NCI-H446 treated with DMSO at 0.1 percent for 48 hours (cell line): ENCODE measurements at places on chromosomes 4 and X.

DNA sequence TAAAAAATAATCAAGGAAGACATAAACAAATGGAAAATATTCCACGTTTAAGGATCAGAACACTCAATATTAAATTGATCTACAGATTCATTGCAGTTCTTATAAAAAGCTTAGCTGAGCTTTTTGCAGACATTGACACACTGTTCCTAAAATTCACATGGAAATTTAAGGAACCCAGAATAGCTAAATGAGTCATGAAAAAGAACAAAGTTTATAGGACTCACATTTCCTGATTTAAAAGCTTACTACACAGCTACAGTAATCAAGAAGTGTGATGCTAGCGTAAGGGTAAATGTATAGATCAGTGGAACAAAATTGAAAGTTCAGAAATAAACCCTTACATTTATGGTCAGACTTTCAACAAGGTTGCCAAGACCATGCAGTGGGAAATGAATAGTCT, 33.1 kb downstream of the NSUN7 start:
- no peak for DNase-seq

- no peak for DNase-seq
Observed at GRCh38 chr4:38965866-38966265, 66.3 kb downstream of the TMEM156 start.

DNA sequence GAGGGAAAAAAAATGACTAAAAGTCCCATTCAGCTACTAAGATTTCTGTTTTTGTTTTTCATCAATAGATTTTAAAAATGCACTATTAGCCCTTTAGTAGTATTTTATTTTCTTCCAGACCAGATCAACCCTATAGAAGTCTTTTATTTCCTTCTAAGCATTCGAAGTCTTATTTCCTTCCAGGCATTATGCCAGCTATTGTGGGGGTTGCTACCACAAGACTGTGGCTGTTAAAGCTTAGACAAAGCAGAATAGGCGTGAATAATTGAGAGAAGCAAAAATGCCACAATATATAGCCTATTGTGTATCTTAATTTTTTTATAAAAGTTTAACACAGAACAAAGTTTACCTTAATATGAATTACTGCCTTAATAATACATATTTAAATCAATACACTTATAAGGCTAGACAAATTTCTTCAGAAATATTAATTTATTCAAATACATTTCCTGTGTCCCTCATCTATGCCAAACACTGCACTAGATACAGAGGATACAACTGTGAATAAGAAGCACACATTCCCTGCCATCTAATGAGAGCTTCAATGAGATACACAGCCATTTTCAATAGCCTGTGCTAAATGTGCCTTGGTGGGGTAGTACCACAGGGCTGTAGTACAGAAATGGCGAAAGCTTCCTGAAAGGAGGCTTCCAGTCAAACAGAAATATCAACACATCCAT, 33.1 kb downstream of the SLC10A7 start:
- DNase-seq, result no peak

DNA sequence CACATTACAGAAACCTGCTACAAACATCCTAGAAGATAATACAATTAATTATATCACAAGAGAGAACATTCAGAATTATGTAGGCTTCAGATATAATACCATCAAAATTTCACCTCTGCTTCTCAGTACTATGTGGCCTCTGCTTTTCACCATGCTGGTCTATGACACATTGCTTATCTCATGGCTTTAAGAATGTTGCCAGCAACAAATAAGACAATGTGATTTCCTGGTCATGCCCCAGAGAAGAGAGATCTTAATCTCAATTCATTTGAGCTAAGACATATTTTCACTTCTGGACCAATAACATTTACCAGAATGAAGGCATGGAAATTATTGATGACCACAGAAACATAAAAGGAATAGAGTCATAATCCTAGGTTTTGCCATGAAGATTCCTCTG, 1233.4 kb upstream of the ADGRL3 start:
- no peak for DNase-seq

DNA sequence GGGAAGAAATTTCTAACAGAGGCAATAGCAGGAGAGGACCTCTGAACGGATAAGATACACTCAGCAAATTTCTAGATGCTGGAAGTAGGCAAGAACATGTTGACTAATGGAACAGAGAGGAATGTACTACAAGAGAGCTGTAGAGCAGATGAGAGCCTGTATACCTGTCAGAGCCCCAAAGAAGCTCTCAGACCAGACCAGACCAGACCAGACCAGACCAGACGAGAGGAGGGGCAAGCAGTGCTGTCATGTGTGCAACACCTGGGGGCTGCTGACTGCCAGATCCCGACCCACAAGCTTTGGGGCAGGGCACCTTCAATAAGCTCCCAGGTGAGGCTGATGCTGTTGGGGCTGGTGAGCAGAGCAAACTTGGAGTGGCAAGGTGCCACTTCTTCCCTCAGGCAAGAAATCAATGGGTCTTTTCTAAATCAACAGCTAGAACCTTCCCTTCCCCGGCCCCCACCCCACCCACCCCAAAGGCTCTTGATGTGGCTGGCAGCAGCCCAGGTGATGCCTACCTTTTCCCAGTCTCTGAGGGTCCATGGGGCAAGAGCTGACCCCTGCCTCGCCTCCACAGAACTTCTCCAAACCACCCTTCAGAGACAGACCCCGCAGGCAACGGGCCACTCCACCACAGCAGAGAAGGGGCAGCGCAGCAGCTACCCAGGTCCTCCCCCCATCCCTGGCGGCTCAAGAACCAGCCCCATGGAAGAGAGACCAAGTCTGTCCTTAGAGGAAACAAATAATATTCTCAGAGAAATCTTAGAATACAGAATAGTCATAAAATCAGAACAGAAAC, 32.7 kb downstream of the MECP2 start:
- no peak for DNase-seq

GRCh38 chr4:97531351-97531750, 611.9 kb downstream of the STPG2 start:
- DNase-seq, result no peak

DNA sequence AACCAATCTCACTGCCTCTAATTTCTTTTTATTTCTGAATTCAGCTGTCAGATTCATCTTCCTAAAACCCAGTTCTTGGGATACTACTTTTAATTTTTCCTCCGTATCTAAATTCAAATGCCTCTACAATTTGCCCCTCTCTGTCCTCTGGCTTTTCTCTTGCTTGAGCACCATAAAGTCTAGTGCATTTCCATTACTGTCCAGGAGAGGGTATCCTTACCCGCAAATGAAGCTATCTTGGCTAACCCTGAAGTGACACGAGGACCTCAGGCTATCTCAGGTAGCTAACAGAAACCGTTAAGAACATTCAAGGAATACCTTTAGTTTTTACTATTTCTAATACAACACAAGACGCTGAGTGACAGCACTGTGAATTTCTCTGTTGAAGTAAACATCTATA, 49.4 kb upstream of the PRR32 start:
- DNase-seq, result no peak

DNA sequence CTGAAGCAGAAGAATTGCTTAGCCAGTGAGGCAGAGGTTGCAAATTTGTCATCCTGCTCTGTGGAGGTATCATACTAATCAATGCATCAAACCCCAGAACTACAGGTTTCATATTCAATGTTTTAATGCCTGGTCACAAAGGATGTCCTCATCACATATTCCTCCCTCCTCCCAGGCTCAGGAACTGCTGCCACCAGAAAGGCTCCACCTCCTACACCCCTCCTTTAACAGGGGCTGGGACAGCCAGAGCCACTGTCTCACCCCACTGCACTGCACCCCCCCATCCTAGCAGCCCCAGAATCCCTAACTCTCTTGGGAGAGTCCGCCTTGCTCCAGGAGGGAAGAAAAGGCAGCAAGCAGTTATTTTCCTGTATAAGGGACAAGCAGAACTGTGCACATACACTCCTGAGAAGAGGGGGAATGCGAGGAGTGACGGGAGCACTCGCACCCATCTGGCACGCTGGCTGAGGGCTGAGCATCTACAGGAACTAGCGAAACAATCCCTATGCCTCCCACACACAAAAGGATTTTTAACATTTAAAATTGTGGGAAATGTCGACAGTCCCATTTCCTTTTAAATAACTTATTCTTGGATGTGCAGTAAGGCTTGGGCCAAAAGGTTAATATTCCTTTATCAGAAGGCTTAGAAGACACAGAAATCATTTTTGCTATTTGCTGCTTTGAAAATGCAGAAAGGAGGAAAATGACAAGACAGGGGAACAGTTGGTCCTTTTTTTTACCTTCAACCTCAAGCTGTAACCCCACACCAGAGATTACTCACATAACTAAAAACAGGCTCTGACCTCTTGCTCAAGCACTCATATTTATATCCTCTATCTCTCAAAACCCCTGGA, 27.8 kb downstream of the CD99L2 start:
- no peak for DNase-seq

DNA sequence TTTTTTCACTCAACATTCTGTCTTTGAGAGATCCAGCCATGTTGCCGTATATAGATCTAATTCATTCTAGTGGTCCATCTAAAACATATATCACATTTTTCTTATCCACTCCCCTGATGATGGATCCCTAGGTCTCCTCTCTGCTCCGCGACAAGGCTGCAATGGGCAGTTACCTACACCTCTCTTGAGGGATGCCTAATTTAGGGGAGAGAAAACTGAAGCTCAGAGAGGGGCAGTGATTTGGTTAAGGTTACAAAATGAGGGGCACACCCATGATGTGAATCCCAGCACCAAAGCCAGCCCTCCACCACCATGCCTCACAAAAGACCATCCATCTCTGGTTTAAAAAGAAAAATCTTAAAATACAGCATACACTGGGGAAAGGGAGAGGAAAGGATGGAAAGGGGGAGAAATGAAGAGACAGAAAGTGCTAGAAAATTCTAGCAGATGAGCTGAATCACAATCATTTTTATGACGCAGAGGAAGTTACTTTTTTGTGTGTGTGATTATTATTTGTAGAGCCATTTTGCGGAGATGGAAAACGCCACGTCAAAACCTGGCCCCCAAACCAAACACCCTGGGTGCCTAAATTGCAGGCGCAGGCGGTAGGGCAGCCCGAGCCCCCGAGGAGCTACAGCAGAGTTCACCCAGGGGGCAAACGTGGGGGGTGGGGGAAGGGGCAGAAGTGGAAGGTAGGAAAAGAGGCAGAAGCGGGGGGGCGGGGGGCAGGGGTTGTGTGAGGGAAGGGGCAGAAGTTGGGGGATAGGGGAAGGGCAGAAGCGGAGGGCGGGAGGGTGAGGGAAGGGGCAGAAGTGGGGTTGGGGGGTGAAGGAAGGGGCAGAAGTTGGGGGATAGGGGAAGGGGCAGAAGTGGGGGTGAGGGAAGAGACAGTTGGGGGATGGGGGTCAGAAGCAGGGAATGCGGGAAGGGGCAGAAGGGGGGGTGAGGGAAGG, 1.3 kb upstream of the TSPYL2 start:
- DNase-seq, result no peak

- DNase-seq, result no peak
Observed at GRCh38 chrX:123603491-123603890, 129.4 kb downstream of the THOC2 start.

GRCh38 chr4:4338210-4339001, 48.4 kb downstream of the ZBTB49 start:
- DNase-seq, result no peak

- no peak for DNase-seq
Observed at GRCh38 chr4:87359258-87359657, 31.7 kb downstream of the HSD17B11 start.

- DNase-seq, result no peak
Observed at GRCh38 chr4:99207911-99208718, 10.9 kb downstream of the ADH6 start.

DNA sequence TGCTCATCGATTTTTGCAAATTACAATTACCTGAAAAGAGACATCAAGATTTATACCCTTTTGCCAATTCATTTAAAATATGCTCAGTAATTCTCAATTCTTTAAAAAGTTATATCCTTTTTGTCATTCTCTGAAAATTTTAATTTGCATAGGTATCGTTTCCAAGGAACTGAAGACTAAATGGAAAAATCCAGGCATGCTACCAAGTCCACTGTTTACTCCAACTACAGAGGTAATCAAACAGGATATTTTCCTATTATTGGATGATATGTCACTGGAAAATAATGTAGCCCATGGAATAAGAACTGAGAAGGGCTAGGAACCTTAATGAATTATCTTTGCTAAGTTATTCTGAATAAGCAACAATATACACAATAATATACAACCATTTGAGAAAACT, 132.7 kb downstream of the THOC2 start:
- DNase-seq, result no peak

- peak; percentile 45 for DNase-seq
Observed at GRCh38 chr4:64713256-64713840, 304.1 kb upstream of the TECRL start.

DNA sequence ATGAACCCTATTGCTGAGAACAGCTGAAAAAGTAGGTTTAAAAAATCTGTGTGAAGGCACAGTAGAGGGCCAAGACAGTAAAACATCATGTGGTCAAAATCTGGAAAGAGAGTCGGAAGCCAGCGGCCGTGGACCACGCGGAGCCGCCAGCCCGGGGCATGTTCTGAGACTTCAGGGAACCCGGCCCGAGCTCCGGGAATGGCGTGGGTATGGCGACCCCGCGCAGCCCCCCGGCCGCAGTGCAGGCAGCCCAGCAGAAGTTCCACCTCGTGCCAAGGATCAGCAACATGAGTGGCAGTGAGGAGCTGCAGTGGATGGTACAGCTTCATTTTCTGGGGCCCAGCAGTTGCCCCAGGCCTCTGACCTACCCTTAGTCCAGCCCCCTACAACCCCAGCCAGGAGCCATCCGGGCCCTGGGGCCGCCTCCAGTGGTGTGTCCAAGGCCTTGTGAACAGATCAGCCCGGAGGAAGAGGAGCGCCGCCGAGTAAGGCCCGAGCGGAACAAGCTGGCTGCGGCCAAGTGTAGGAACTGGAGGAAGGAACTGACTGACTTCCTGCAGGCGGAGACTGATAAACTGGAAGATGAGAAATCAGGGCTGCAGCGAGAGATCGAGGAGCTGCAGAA, 94.2 kb downstream of the LARP1B start:
- no peak for DNase-seq

GRCh38 chrX:45421806-45422205, 221.1 kb upstream of the DIPK2B start:
- DNase-seq, result no peak

GRCh38 chr4:87758270-87758669, 41.1 kb upstream of the IBSP start:
- no peak for DNase-seq

DNA sequence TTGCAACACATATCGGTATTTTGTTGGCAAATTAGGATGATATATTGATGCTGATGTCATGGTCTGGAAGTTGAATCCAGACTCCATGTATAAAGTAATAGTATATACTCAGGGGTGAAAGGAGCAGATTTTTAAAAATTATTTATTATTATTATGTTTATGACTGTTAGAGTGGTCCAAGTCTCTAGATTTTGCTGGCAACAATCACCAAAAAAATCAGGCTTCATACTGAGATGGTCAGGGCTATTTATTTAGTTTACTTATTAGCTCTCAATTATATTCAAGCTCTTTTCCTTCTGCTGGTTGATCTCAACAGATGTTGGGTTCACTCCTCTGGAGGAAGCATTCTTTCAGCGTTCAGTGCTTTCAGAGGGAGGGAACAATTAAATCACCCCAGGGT, 73.9 kb upstream of the VCX3B start:
- DNase-seq, result no peak

GRCh38 chr4:40550948-40551462, 78.7 kb downstream of the RBM47 start:
- no peak for DNase-seq

GRCh38 chr4:186296481-186296880, 30.5 kb downstream of the F11 start:
- DNase-seq, result no peak
